ENCODE measurements at places on chromosomes 1 and 21. TPM values are rescaled to one million over a fixed set of nuclear protein-coding genes. Genes with fewer than 3 reads are reported as not detected.

Gene ZBTB8OS
- 29.8 TPM for total RNA-seq

Gene RAB25
- not detected for total RNA-seq

Gene AMY1A
- not detected for total RNA-seq

Gene ADORA1
- 8.6 TPM for total RNA-seq

Gene LIN28A
- 0.05 TPM for total RNA-seq

Gene ASCL5
- total RNA-seq: not detected

Gene VAV3
- total RNA-seq: 16.4 TPM

Gene NEK2
- total RNA-seq: 2.9 TPM

Gene SLC44A3
- total RNA-seq: 1.5 TPM

Gene KPNA6
- total RNA-seq: 51.1 TPM

Gene PDIK1L
- total RNA-seq: 1.8 TPM

Gene NBPF10
- total RNA-seq: 0.47 TPM

Gene MMP23B
- 3.2 TPM for total RNA-seq

Gene RGS18
- not detected for total RNA-seq

Gene KRTAP11-1
- not detected for total RNA-seq

Gene CDCP2
- not detected for total RNA-seq

Gene ST6GALNAC5
- 0.29 TPM for total RNA-seq

Gene FNDC5
- not detected for total RNA-seq

Gene GBP5
- 3.0 TPM for total RNA-seq

Gene PTAFR
- not detected for total RNA-seq

Gene CYB561D1
- 6.7 TPM for total RNA-seq

Gene BRINP3
- not detected for total RNA-seq

Gene SLC2A5
- total RNA-seq: 0.18 TPM

Gene NPPA
- total RNA-seq: not detected

Gene BGLAP
- total RNA-seq: not detected

Gene C8A
- total RNA-seq: not detected

Gene C8B
- total RNA-seq: not detected
